ENCODE measurements at places on chromosomes 1 and 21.

GRCh38 chr1:86389307-86389706 is 6.8 kb downstream of the ODF2L start:
- no peaks in the 10 kb centered on the region for H3K4me1 ChIP-seq
- peak overlapping the region; percentile 12 for H3K27ac ChIP-seq
- no peak overlapping the region for H3K4me3 ChIP-seq
- DNase-seq: no peak
- H3K27me3 ChIP-seq: no peaks in the 10 kb centered on the region

- DNase-seq: no peak
- H3K27me3 ChIP-seq: no peaks in the 10 kb centered on the region
- no peak overlapping the region for H3K27ac ChIP-seq
- no peak overlapping the region for H3K4me3 ChIP-seq
These were observed 191.4 kb downstream of the KCNK2 start for GRCh38 chr1:215273838-215274516.

DNA sequence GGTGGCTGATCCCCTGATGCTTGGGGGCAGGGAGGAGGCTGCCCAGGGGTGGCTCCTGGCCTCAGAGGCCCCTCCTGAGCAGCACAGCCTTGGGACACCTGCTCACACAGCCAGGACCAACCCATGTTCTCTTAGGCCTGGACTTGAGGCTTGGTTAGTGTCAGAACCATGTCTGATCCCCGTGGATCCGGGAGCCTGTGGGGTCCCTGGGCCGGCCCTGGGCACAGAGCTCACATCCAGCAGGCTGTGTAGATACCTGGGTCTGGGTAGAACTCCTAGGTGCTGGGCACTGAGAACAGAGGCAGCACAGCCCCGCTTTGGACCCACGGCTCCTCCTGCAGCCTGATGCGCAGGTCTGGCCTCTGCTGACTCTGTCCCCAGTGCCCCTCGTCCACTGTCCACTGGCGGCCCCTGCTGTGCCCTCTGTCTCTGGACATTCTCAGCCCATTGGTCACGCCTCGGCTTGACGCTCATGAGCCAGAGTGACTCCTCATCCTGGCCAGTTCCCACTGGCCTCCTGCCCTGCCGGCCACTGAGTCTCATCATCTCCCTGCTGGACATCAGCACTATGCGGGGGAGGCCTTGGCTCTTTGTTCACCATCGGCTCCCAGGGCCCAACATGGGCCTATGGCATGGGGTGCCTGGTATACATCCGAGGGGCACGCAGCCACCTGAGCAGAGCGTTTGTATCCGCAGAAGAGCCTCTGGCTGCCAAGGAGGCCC is 70.2 kb downstream of the TRIM11 start:
- no peak overlapping the region for H3K27ac ChIP-seq
- peak; percentile 9 for DNase-seq
- H3K36me3 ChIP-seq: no peaks in the 10 kb centered on the region
- no peaks in the 10 kb centered on the region for H3K27me3 ChIP-seq
- no peak overlapping the region for H3K4me3 ChIP-seq
- no peaks in the 10 kb centered on the region for H3K4me1 ChIP-seq

- no peaks in the 10 kb centered on the region for H3K4me1 ChIP-seq
- H3K27ac ChIP-seq: no peak overlapping the region
- H3K36me3 ChIP-seq: no peaks in the 10 kb centered on the region
These were observed 21.1 kb downstream of the SYNC start for GRCh38 chr1:32681509-32681908.

DNA sequence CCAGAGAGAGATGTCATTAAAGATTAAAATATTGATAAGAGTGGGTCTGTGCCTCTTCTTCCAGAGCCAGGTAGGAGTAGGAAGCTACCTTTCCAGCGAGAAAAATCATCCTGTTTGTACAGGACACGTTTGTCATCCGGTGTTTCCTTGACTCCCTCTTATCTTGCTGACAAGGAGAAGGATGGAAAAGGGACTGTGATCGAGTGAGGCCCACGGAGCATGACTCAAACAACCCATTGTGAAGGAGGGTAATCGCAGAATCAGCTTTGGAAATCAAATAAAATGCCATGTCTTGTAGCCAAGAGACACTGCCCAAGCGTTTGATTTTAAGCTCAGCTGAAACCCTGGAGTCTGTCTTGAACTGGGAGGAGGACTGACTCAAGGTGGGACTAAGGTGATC is 97.7 kb downstream of the IGSF21 start:
- H3K4me3 ChIP-seq: no peak overlapping the region
- H3K27me3 ChIP-seq: no peaks in the 10 kb centered on the region
- DNase-seq: no peak
- no peaks in the 10 kb centered on the region for H3K4me1 ChIP-seq
- no peaks in the 10 kb centered on the region for H3K36me3 ChIP-seq
